ENCODE measurements at places on chromosomes 2 and 18.

DNA sequence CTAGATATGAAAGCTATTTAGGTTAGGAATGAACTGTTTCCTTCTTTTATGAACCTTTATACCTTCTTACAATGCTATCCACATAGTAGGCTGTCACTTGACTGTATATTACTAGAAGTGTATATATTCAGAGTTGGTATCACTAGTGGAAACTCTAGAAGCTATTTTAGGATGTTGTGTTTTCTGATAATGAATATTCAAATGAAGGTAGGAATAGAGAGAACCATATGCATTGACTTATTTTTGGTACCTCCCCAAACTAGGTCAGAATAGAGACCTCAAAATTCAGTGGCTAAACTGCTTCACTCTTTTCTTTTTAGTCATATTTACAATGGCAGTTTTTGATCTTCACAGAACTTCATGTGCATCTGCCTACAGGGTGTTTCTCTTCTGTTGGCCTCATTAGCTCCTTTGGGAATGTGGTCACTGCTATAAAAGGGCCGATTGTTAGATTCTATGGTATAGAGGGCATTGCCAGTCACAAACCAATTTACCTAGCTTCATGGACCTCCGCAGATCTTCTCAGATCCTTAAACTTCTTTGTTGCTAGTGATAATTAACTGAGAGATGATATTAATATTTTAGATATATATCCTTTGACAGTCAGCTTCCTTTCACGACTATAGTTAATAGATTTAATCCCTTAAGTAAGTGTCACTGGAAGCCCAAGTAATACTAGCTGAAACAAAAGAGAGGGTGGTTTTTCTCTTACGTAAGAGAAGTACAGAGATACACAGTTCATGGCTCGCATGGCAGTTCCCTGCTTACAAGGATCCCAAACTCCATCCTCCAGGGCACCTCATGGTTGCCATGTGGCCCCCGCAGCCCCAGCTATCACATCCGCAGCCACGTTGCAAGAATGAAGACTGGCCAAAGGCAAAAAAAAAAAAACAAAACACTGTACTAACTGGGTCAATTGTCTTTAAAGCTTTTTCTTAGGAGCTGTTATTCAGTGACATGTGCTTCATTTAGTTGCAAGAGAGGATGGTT, 61.0 kb downstream of the TSPYL6 start:
- DNase-seq: no peak

DNA sequence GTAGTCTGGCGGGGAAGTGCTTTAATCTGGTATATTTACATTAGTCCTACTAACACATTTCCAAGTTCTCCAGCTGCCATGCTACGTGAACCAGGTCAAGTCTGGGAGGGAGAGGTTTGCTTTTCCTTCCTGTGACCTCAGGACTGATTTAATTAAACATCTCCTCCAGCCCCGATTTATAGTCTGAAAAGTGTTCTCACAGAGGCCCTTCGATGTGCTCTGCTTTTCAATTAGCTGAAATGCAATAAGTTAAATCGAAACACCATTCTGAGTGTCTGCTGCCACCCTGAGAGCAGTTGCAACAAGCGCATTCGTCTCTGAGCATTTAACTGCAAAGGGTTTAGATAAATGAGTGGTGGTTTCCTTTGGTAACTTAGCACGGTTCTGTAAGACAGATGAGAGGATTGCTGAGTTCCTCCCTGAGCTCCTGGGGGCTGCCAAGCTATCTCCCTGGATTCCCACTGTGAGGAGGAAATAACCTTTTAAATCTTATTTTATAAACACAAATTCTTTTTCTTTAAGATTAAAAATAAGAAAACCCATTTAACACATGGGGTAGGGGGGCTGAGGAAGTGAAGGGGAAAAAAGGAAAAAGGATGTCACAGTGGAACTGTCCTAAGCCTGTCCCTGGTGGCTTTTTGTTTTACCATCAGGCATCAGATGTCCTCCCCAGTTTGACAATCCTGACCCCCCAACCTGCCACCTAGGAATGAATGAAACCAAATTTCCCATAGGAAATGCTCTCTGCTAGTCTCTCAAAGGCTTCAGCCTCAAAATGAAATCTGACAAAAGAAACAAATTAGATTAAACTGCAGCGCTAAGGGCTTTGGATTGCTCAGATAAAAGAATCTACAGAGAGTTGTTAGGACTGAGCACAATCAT, 56.5 kb upstream of the CREB1 start:
- no peak for DNase-seq

GRCh38 chr2:134392442-134393074, 138.7 kb downstream of the MGAT5 start:
- no peak for DNase-seq

- no peak for DNase-seq
Observed at GRCh38 chr2:221245045-221245444, 327.1 kb downstream of the EPHA4 start.

DNA sequence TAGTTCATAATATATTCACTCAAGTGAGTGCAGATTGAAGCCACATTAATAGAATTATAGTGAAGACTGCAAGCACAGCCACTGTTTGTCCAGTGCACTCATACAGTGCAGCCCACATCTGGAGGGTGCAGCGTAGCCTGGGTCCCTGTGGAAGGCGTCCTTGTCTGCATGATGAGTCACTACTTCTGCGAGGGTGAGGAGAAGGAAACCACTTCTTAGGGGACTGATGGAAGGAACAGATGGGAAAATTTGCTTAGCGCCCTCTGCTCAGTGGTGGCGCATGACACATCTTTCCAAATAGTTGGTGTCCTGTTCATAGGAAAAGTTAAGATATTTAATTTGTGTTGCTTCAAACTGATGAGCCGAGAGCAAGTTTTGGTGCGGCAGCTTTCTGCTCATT, 330.4 kb upstream of the SMIM21 start:
- DNase-seq: no peak

GRCh38 chr2:235333076-235333475, 160.8 kb upstream of the AGAP1 start:
- no peak for DNase-seq

- peak; percentile 33 for DNase-seq
Observed at GRCh38 chr2:58762176-58762781, 521.2 kb upstream of the FANCL start.

GRCh38 chr2:114784890-114785583, 342.6 kb downstream of the DPP10 start:
- no peak for DNase-seq

DNA sequence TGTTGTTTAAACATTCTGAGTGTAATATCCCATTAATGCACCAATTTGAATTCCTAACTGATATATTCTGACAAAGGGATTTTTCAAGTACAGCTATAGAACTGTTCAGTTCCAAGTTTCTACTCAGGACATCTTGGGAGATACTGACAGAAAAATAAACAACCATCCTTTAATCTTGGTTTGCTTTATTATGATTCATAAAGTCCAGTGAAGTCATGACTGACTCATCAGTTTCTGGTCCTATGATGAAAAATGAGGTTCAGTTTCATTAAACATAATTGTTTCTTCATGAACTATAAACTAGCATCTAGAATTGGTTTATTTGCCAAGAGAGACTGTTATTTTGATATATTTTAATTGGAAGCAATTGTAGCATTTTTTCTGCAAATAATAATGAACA, 896.2 kb downstream of the CCDC85A start:
- DNase-seq: peak; percentile 10

- no peak for DNase-seq
Observed at GRCh38 chr2:113276216-113276760, 2.4 kb downstream of the PAX8 start.

DNA sequence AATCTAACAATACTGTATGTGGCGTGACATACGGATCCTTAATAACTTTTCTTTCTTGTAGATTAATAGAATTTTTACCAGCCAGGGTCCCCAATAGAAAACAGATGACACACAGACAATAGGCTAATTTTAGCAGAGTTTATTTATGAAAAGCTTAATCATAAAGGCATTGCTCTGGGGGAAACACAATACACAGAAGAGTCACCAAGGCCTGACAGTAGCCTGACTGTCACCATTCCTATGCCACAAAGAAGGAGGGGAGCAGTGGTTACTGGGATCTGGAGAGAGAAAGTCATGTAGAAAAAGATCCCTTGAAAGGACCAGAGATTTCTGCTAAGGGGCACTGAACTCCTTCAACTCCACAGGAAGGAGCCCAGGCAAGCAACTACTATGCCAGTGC, 139.5 kb downstream of the METTL4 start:
- no peak for DNase-seq

DNA sequence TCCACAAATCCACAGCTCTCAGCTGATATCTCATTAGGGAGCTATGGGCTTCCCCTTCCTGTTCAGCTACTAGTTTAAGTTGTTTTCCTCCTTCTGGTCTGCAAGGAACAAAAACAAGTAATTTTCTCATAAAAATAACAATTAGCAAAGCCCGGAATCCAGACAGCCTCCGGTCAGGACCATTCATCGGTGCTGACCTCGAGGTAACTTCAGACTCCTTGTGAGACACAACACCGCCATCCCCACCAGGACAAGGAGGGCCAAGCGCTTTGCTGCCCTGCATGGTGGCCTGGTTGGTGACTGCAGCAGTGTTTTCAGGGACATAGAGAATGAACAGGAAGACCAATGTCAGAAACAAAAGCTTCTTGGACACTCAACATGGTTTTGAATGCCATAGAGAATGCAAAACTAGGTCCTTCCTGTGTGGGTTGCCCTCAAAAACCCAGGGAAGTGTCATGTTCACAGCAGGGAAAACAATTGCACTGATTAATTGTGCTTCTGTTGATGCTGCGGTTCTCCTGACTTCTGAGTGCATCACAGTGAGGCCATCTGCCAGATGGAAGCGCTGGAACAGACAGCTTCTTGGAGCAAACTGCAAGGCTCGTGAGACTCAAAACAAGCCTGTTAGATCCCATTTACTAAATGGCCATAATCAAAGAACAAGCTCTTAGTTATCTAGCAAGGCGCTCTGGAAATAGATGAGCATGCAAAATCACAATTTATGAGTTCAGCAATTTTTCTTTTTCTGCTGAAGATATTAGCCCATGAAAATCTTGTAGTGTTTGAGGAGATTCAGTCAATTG, 77.1 kb downstream of the HS1BP3 start:
- no peak for DNase-seq

DNA sequence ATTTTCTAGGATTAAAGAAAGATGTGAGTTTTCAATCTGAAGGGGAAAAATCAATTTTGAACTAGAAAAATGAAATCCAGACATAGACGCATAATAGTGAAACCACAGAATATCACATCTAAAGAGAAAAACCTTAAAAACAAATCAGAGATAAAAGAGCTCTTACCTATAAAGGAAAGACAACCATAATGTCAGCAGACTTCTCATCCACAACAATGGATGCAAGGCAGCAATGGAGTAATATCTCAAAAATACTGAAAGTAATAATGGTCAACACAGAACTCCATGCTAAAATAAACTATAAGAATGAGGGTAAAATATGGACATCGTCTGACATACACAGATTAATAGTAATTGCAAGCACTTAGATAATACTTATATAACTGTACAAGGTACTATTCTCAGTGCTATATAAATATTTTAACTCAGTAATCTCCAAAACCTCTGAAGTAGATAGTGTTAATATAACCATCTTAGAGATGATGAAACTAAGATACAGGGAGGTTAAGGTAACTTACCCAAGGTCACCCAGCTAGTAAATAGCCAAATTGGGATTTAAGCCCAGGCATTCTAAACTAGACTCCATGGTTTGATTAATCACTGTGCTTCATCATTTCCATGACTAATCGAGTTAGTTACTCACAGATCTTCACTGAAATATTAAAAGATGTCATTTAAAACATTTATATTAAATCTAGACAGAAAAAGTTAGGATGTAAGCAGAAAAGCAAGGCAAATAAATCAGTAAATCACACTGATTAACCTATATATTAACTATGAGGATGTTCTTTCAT, 89.4 kb upstream of the SPTBN1 start:
- no peak for DNase-seq

GRCh38 chr18:2896990-2897389, 50.2 kb downstream of the EMILIN2 start:
- no peak for DNase-seq

DNA sequence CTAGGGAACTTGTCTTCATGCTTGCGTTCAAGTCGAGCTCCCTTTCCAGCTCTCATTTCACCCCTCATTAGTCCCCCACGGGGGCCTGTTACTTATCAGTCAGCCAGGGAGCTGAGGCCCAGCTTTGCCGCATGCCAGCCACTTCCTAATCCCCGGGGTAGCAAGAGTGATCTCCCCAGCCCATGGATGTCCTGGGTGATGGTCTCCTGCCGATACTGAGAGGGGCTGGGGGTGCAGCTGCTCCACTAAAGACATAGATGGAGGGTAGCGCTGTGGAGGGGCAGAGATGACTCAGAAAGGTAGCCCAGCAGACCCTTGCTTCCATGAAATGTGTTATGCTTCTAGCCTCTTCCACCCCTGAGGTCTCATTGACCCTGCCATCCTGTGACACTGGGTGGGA, 314.0 kb upstream of the EPAS1 start:
- DNase-seq: no peak

DNA sequence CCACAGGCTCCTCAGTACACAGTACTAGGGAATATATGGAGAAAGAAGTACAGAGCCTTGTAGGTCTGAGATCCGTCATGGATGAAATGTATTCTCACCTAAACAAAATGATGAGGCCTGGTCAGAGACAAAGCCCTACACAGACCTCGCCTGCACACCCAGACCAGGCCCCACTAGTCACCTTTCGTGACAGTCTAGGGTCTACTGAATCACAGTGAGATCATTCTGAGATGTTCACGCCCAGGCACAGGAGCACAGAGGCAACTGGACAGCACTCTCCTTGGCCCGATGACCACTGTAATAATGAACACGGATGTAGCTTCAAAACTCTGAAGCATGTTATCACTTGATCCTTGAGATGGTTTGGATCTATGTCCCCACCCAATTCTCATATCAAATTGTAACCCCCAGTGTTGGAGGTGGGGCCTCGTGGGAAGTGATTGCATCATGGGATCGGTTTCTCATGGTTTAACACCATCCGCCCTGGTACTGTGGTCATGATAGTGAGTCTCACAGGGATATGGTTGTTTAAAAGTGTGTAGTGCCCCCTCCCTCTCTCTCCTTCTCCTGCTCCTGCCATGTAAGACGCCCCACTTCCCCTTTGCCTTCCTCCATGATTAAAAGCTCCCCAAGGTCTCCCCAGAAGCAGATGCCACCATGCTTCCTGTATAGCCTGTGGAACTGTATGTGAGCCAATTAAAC, 15.1 kb downstream of the DOCK10 start:
- no peak for DNase-seq

- DNase-seq: no peak
Observed at GRCh38 chr2:52429171-52429570, 1338.4 kb upstream of the CHAC2 start.

DNA sequence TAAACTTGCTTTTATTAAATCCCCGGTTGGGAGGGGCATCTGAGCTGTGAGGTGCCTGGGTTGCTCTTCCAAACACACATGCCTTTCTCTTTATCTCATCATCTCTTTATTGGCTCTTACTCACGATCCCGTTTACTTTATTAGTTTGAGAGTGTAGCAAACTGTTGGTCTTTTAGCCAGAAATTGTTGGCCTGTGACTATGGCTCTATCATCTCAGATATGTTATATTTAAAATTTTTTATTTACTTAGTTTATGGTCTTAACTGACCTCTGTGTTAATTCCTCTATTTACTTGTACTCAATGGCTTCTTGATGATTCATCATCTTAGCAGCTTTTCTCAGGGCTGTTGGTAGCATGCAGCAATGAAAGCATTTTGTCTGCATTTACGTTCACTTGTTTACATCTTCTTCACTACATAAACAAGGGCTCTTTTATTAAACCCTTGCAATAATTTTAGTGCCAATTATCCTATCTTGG, 408.4 kb downstream of the HRH4 start:
- DNase-seq: peak; percentile 62

GRCh38 chr2:221624475-221624874, 52.4 kb upstream of the EPHA4 start:
- DNase-seq: no peak

Measured in Panc1 (cell line).